ENCODE measurements at places on chromosomes 2 and 18.
A peak's percentile ranks its signal among the peaks of the same experiment; 100 is the strongest.

GRCh38 chr2:240420206-240421104 lies 15.0 kb upstream of the GPC1 start:
- DNase-seq = no peak

DNA sequence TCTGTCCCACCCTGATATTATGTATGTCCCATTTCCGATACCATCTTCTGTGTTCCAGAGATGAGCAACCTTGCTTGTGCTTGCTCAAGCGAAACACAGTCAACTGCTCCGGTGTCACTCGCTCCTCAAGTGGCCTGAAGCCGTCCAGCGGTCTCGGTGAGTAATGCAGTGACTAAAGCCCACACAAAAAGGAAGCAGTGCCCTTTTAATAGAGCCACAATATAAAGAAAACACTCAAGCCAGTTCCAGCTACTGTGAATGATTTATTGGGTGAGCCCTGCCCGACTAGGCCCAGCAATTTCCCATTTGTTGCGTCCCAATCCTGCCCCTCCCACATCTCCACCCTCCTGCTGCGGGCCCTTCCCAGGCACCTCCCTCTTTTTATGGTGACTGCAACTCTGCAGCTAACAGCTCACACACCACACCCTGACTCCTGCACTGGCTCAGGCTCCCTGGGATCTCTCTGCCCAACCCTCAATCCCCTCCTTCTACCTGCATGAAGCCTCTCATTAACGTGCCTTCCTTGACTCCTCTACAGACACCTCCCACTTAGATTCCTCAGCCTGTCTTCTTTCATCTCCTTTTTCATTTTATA lies 44.2 kb upstream of the DSC1 start:
- peak; percentile 22 for DNase-seq

- no peak for DNase-seq
Observed at GRCh38 chr18:76771192-76771799, 51.1 kb upstream of the ZNF236 start.

DNA sequence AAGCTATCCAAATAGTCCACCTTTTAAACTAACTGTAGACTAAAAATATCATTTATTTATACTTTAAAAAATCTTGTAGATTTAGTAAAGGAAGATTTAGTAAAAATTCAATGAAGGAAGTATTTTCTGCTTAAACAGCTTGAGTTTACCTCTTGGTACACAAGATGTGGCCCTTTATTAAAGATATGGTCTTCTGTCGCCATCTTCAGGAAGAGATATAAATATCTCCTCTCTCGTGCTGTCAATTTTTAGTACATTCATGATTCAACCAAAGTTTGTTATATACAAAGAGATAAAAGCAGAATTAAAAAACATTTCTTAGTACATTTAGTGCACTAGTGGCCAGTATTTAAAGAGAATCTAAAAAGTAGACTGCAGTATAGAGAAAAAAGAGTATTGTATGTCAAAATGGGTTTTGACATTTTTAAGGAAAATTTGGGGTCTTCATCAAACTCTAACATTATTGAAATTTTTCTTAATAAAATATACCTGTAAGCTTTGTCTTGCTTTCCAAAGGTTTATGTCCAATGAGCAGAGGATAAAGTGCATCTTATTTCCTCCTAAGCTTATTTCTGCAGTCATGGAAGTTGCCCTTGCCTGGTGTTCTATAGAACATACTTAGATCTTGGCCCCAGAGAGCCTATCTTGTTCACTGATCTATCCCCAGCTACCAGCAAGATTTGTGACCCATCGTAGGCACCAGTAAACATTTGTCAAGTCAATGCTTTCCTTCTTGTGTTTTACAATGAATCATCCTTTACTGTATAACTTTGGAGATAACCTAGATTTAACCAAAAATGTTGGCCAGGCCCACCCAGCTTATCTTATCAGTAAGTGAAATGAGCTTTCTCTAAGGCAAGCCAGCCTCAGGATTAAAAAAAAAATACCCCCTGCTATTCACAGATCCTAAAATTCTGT lies 18.5 kb upstream of the EML6 start:
- DNase-seq = no peak
